ENCODE measurements at places on chromosomes 3 and 15. TPM values are rescaled to one million over a fixed set of nuclear protein-coding genes. Genes with fewer than 3 reads are reported as not detected.

The CCR2 gene
- total RNA-seq, result not detected

The IQSEC1 gene
- total RNA-seq, result 66.4 TPM

The AHSG gene
- total RNA-seq, result 0.09 TPM

The ADIPOQ gene
- not detected for total RNA-seq

The SLC12A1 gene
- total RNA-seq, result not detected

The ITIH1 gene
- not detected for total RNA-seq

The ECE2 gene
- not detected for total RNA-seq

The CLDN16 gene
- not detected for total RNA-seq

The BNC1 gene
- total RNA-seq, result 2.8 TPM

The RAB7A gene
- 43.5 TPM for total RNA-seq

The BFSP2 gene
- total RNA-seq, result not detected

The ITGA11 gene
- 13.9 TPM for total RNA-seq

The KBTBD13 gene
- not detected for total RNA-seq

The NRG4 gene
- total RNA-seq, result not detected

The NIT2 gene
- 7.0 TPM for total RNA-seq

The PLAAT1 gene
- total RNA-seq, result 0.09 TPM

The BSN gene
- under 0.01 TPM for total RNA-seq

The PRTG gene
- 2.6 TPM for total RNA-seq

The CRYGS gene
- 1.1 TPM for total RNA-seq

The PLD1 gene
- 96.2 TPM for total RNA-seq

The TRIM42 gene
- not detected for total RNA-seq

The STAC gene
- total RNA-seq, result 0.52 TPM

The GXYLT2 gene
- total RNA-seq, result 0.09 TPM

The EPM2AIP1 gene
- 12.7 TPM for total RNA-seq

The ZMYND10 gene
- under 0.01 TPM for total RNA-seq

The GOLGA6L7 gene
- total RNA-seq, result not detected

The FOXB1 gene
- not detected for total RNA-seq

The CFAP100 gene
- total RNA-seq, result not detected

The PPP2R3A gene
- total RNA-seq, result 4.4 TPM

The NMD3 gene
- 53.9 TPM for total RNA-seq

The TM4SF18 gene
- 258 TPM for total RNA-seq

The RAD51 gene
- 2.8 TPM for total RNA-seq

The KLHL40 gene
- not detected for total RNA-seq

The SENP8 gene
- 1.2 TPM for total RNA-seq

The MME gene
- 1.1 TPM for total RNA-seq

The GOLGA8R gene
- 0.33 TPM for total RNA-seq

The AAGAB gene
- total RNA-seq, result 35.6 TPM

The TRH gene
- total RNA-seq, result not detected

The SLC28A1 gene
- total RNA-seq, result not detected

The FRMD5 gene
- 0.52 TPM for total RNA-seq

The MYO1E gene
- total RNA-seq, result 19.0 TPM

The SPINT1 gene
- total RNA-seq, result 0.34 TPM
